Endothelial cell (in vitro differentiated cells): ENCODE measurements at places on chromosomes 5 and 9. TPM values are rescaled to one million over a fixed set of nuclear protein-coding genes. Genes with fewer than 3 reads are reported as not detected.

- no peak for DNase-seq
- H3K36me3 ChIP-seq = no peaks in the 10 kb centered on the region
Measured at GRCh38 chr5:158698768-158699284, 400.9 kb downstream of the EBF1 start.

- DNase-seq = peak; percentile 65
- peaks cover 19% of the 10 kb centered on the region for H3K4me1 ChIP-seq
- no peaks in the 10 kb centered on the region for H3K36me3 ChIP-seq
- no peak overlapping the region for H3K4me3 ChIP-seq
- no peak overlapping the region for H3K27ac ChIP-seq
- no peaks in the 10 kb centered on the region for H3K27me3 ChIP-seq
Measured at GRCh38 chr5:37717613-37718431, 122.0 kb downstream of the GDNF start.

GRCh38 chr5:107533910-107534876 lies 136.5 kb downstream of the EFNA5 start:
- peaks cover 2% of the 10 kb centered on the region for H3K27me3 ChIP-seq
- no peak for DNase-seq
- H3K4me1 ChIP-seq = no peaks in the 10 kb centered on the region

DNA sequence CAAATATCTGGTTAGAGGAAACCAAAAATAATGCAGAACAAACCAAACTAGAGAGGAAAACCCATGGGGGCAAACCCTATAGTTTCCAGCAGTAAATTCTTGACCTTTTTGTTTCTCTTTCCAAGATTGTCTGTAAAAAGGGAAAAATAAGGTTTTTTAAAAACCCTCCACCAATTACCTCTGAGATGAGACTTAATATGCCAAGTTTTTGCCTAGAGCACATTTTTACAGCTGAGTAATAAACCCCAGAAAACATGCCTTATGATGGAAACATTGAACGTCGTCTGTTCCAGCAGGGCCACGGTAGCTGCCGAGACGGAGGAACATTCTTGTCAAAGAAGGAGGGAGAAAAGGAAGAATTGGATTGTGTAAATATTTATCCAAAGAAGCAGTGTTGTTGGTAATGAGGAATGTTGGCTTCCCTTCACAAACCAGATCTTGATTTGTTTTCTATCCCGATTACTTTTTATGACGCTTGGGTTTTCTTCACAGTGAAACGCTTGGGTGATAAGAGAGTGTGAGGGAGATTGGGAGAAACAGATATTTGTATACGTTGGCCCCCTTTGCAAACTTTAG lies 17.3 kb upstream of the MSX2 start:
- no peak overlapping the region for H3K4me3 ChIP-seq
- H3K27ac ChIP-seq = no peak overlapping the region
- DNase-seq = no peak
- no peaks in the 10 kb centered on the region for H3K4me1 ChIP-seq
- no peaks in the 10 kb centered on the region for H3K36me3 ChIP-seq

GRCh38 chr5:31047621-31048020 lies 145.9 kb upstream of the CDH6 start:
- H3K27me3 ChIP-seq = no peaks in the 10 kb centered on the region
- H3K4me1 ChIP-seq = no peaks in the 10 kb centered on the region
- no peak for DNase-seq
- H3K36me3 ChIP-seq = no peaks in the 10 kb centered on the region
- H3K27ac ChIP-seq = no peak overlapping the region
- H3K4me3 ChIP-seq = no peak overlapping the region

GRCh38 chr9:135409286-135410200 lies 70.0 kb upstream of the PPP1R26 start:
- H3K27ac ChIP-seq = no peak overlapping the region
- no peak for DNase-seq
- no peak overlapping the region for H3K4me3 ChIP-seq
- no peaks in the 10 kb centered on the region for H3K27me3 ChIP-seq
- H3K36me3 ChIP-seq = no peaks in the 10 kb centered on the region

GRCh38 chr5:9380109-9380508 lies 165.8 kb downstream of the SEMA5A start:
- no peak overlapping the region for H3K27ac ChIP-seq
- H3K4me1 ChIP-seq = no peaks in the 10 kb centered on the region
- H3K36me3 ChIP-seq = no peaks in the 10 kb centered on the region
- DNase-seq = no peak
- H3K27me3 ChIP-seq = no peaks in the 10 kb centered on the region

- no peaks in the 10 kb centered on the region for H3K36me3 ChIP-seq
- H3K4me3 ChIP-seq = no peak overlapping the region
- peaks cover 3% of the 10 kb centered on the region for H3K27me3 ChIP-seq
- peaks cover 3% of the 10 kb centered on the region for H3K4me1 ChIP-seq
- no peak for DNase-seq
- no peak overlapping the region for H3K27ac ChIP-seq
Measured at GRCh38 chr5:179187229-179187678, 127.1 kb downstream of the ZNF354C start.

DNA sequence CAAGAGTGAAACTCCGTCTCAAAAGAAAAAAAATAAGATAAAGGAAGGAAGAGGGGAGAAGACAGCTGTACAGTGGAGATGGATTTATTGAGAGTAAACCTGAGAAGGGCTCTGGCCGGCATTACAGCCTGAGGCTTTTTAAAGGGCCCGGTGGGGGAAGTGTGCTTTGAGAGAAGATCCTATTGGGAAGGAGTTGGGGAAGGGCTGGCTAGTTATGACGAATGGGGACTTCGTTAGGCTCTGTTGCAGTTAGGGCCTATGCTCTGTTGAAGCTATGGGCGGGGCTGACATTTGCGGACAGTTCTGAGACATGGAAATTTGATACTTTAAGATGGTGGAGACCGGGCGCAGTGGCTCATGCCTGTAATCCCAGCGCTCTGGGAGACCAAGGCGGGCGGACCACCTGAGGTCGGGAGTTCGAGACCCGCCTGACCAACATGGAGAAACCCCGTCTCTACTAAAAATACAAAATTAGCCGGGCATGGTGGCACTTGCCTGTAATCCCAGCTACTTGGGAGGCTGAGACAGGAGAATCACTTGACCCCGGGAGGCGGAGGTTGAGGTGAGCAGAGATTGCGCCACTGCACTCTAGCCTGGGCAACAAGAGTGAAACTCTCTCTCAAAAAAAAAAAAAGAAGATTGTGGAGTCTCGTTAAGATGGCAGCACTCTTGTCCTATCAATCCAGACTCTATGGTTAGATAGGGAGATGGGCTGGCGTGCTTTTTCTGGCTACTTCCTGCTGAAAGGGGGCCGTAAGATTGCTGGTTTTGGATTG lies 33.2 kb downstream of the C9orf50 start:
- H3K4me3 ChIP-seq = no peak overlapping the region
- H3K27me3 ChIP-seq = peaks cover 11% of the 10 kb centered on the region
- DNase-seq = no peak
- no peak overlapping the region for H3K27ac ChIP-seq

GRCh38 chr9:107650995-107651394 lies 161.4 kb upstream of the KLF4 start:
- no peaks in the 10 kb centered on the region for H3K4me1 ChIP-seq
- H3K27me3 ChIP-seq = peaks cover 6% of the 10 kb centered on the region
- no peak for DNase-seq

DNA sequence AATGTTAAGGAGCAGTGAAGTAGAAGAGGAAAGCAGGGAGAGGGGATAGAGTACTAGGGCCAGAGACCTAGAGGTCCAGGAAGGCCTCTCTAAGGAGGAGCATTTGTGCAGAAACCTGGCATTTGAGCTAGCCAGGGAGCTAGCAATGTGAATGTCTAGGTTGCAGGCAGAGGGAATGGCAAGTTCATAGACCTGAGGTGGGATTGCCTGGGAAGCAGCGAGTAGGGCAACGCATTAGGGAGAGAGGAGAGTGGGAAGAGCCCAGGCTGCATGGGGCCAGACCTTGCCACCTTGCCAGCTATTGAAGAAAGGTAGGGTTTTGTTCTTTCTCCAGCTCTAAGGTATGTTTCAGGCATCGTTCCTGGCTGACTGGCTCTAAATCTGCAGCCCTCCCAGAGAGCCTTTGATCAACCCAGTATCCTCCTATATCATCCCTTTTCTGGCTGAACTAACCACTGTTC lies 54.0 kb downstream of the SLC22A5 start:
- no peak overlapping the region for H3K4me3 ChIP-seq
- H3K27ac ChIP-seq = no peak overlapping the region
- no peaks in the 10 kb centered on the region for H3K4me1 ChIP-seq
- H3K36me3 ChIP-seq = no peaks in the 10 kb centered on the region
- no peak for DNase-seq

DNA sequence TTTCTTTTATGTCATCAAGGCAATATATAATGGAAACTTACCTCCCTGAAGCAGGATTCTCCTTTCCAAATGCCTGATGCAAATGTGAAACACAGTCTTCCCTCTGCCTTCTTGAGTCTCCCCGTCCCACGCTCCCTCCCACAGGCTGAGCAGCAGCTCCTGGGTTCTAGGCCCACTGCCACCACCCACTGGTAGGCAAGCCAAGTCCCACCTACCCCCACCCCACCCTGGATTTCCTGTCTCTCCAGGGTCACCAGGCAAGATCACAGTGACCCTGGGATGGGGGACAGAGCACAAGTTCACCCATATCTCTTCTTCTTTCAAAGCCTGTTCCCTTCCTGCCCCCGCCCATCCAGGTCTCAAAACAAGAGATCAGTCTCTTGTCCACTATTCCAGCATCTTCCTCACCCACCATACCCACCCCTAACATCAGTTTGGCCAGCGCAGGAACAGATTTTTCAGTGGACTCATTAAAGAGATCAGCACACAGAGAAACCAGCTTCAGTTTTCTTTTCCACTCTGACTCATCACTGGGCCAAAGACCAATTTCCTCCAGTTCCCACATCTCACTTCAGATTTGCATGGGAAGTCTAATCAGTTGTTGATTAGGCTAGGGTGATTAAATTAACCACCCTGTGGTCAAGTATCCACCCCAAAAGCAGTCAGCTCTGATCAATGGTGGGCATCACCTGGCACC lies 151.5 kb downstream of the ACTL7B start:
- no peaks in the 10 kb centered on the region for H3K36me3 ChIP-seq
- no peak overlapping the region for H3K27ac ChIP-seq
- H3K4me3 ChIP-seq = no peak overlapping the region
- no peak for DNase-seq
- H3K4me1 ChIP-seq = no peaks in the 10 kb centered on the region
- H3K27me3 ChIP-seq = peaks cover 2% of the 10 kb centered on the region

DNA sequence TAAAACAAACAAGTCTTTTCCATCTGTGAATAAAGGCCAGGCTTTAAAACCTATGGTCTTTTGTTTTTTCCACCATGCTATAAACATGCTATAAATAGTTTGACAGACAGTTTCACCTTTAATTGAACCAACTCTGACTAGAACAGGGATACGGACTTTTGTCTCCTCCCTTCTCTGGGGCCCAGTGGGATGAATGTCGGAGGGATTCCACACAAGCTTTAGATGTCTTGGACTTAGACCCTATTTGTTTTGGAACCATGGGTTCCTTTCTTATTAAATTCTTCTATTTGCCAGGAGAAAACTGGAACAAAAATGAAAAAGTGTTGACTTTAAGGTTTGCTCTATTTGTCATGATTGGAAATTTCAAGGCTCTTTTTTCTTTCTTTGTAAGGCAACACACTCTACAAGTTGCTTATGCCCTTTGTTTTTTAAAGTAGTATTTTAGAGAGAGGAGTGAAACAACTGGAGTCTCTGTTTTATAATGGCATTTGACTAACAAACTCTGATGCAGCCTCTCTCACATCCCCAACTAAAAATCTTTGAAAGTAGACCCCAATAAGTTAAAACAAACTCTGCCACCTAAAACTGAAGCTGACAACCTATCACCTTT lies 145.3 kb downstream of the MLLT3 start:
- no peak for DNase-seq
- H3K36me3 ChIP-seq = no peaks in the 10 kb centered on the region
- H3K27me3 ChIP-seq = no peaks in the 10 kb centered on the region
- no peak overlapping the region for H3K4me3 ChIP-seq
- H3K4me1 ChIP-seq = peaks cover 10% of the 10 kb centered on the region

The HAVCR1 gene
- total RNA-seq = not detected

The PHYHD1 gene
- total RNA-seq = 10.3 TPM

The NTMT1 gene
- 16.7 TPM for total RNA-seq

The NEUROG1 gene
- total RNA-seq = not detected

The ARSI gene
- 3.8 TPM for total RNA-seq
